ENCODE measurements at places on chromosomes 5 and 9. TPM values are rescaled to one million over a fixed set of nuclear protein-coding genes. Genes with fewer than 3 reads are reported as not detected.

The PKD2L2 gene
- not detected for total RNA-seq

The PPP3R2 gene
- not detected for total RNA-seq

The ALDH1A1 gene
- 56.6 TPM for total RNA-seq

The SLC46A2 gene
- 0.57 TPM for total RNA-seq

The IL3 gene
- total RNA-seq = not detected

The EIF4E1B gene
- not detected for total RNA-seq

The SLC22A4 gene
- total RNA-seq = 0.79 TPM

The ARRDC1 gene
- 53.3 TPM for total RNA-seq

The CDC20B gene
- not detected for total RNA-seq

The FOXI1 gene
- not detected for total RNA-seq

Data from esophagus squamous epithelium (tissue), 5 donors.